Activated CD8-positive, alpha-beta T cell treated with anti-CD3 and anti-CD28 coated beads for 36 hours (primary cell): ENCODE measurements at places on chromosomes 16 and 17.

DNA sequence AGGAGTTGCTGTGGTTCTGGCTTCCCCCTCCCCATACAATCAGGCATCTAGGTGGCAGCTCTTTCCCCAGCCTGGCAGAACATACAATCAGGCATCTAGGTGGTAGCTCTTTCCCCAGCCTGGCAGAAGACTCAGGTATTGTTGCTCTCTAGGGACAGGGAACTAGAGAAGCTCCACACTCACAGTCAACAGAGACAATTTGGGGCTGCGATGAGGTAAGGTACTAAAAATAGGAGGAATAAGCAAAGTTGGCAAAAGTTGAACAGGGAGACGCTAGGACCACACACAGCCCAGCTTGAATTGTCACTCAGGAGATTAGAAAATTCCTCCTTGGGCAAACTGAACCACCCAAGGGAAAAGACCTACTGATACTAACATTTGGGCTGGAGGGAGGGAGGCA, 315.5 kb upstream of the CDH5 start:
- H3K27ac ChIP-seq, result no peak overlapping the region
- H3K4me3 ChIP-seq, result no peak overlapping the region
- no peaks in the 10 kb centered on the region for H3K36me3 ChIP-seq
- H3K4me1 ChIP-seq, result no peaks in the 10 kb centered on the region
- DNase-seq, result no peak

DNA sequence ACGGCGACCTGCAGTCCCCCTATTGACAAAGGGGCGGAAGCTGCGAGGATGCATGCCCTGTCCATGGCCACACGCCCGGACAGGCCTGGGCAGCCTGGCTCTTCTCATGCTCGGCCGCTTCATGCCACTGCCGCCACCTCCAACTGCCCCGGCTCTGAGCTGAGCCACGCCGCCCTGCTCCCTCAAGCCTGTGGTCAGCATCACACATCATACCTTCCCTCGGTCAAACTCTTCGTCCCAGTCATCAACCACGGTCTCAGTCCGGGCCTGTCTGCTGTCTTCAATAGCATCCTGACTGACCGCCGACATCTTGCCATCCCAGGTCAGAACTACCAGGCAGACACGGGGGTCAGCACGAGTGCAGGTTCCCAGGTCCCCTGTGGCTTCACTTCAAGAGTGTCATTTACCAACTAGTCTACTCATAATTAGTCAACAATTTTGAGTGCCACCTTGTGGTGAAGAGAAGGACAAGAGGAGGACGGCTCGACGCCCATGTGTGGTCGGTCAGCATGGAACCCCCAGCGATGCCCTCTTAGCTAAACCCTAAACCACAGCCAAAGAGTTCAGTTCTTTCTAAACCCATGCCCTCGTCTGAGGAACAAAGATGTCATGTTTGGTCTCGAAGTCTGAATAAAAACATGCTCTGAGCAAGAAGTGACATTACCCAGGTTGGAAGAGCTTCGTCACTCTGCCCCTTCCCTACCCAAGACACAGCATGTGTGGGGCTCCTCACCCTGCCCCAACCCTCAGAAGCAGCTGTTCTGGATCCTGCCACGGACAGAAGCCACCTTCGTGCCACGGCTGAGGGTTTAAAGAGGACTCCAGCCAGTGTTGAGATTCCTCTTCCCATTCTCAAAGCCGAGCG, 16.9 kb upstream of the CYTH1 start:
- peaks cover 78% of the 10 kb centered on the region for H3K36me3 ChIP-seq
- H3K27me3 ChIP-seq, result no peaks in the 10 kb centered on the region
- H3K27ac ChIP-seq, result peak overlapping the region; percentile 80

DNA sequence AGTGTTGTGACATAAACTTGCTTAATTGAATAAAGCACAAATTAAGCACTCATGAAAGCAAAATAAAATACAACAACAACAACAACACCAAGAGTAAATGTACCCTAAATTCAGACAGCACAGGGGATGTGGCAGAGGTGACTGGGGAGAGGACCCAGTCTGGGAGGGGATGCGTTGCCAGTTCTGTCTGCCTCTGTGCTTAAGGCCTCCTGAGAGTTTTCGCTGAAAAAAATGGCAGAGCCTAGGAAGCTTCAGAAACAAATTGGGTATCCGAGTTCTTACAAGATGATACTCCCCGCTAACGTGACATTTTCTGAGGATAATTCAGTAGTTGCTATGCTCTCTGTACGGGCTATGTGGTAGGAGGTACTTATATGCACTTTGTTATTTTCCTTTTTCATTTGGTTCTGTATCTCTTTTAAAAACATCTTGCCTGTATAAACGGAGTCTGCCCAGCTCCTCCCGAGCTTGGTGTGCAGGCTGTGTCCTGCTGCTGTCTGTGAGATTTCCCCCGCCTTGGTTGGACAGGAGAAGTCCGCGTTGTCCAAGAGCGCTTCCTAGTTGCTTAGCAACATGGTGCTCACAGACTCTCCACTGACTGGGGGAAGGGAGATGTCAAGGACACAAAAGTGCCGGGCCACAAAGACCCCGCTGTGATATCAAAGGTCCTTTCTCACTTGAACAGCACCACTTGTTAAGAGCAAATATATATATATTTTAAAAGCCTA, 134.2 kb upstream of the CPHXL start:
- H3K4me3 ChIP-seq, result no peak overlapping the region
- DNase-seq, result no peak
- H3K27ac ChIP-seq, result no peak overlapping the region
- H3K27me3 ChIP-seq, result peaks cover 1% of the 10 kb centered on the region

GRCh38 chr17:4256952-4257351, 6.8 kb downstream of the ANKFY1 start:
- peaks cover 47% of the 10 kb centered on the region for H3K4me1 ChIP-seq
- DNase-seq, result no peak
- H3K27me3 ChIP-seq, result no peaks in the 10 kb centered on the region
- peaks cover 49% of the 10 kb centered on the region for H3K36me3 ChIP-seq
- no peak overlapping the region for H3K4me3 ChIP-seq

DNA sequence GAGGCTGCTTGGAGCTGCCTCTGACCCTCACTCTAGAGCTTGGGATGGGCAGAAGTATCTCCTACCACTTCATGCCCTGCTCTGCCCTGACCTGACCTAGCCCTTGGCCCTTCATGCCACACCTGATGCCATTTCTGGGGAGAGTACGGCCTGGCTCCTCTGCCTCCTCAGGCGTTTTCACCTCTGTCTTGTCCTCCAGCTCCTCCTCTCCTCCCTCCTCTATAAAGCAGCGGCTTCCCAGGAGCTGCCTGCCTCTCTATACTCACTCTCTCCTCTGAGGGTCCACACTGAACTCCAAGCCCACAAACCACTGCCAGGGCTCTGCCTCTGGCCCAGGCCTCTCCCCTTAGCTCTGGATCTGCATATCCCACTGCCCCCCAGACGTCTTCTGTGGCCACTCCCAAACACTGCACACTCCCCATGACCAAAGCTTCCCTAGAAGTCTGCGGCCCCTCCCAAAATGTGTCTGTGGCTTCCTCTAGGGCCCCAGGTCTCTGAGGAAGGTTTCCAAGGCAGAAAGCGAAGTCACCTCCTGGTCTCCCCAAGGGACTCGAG, 52.6 kb downstream of the PITPNM3 start:
- no peaks in the 10 kb centered on the region for H3K36me3 ChIP-seq
- no peaks in the 10 kb centered on the region for H3K4me1 ChIP-seq
- H3K4me3 ChIP-seq, result no peak overlapping the region
- H3K27me3 ChIP-seq, result no peaks in the 10 kb centered on the region
- no peak for DNase-seq
- no peak overlapping the region for H3K27ac ChIP-seq

DNA sequence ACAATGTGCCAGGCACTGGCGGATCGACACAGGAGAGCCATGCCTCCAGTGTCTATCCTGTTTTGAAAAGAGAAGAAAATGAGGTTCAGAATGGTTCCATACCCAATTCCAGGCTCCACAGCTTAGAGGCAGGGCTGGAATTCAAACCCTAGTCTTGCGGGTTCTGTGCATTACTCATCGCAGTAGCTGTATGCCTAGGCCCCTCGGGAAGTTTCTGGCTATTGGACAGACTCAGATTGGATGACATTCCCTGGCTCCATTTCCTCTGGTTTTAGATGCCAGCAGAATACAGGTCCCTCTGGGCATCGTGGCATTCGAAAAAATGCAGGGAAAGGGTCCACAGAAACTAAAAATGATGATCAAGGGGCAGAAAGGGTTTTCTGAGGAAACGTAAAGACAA, 184.7 kb downstream of the COPRS start:
- peaks cover 14% of the 10 kb centered on the region for H3K27me3 ChIP-seq
- no peak for DNase-seq
- no peak overlapping the region for H3K27ac ChIP-seq
- no peaks in the 10 kb centered on the region for H3K36me3 ChIP-seq
- no peak overlapping the region for H3K4me3 ChIP-seq

GRCh38 chr17:10197362-10197720, 1.1 kb downstream of the GAS7 start:
- no peak overlapping the region for H3K4me3 ChIP-seq
- no peak overlapping the region for H3K27ac ChIP-seq
- H3K36me3 ChIP-seq, result peaks cover 10% of the 10 kb centered on the region
- H3K4me1 ChIP-seq, result peaks cover 6% of the 10 kb centered on the region
- no peak for DNase-seq

DNA sequence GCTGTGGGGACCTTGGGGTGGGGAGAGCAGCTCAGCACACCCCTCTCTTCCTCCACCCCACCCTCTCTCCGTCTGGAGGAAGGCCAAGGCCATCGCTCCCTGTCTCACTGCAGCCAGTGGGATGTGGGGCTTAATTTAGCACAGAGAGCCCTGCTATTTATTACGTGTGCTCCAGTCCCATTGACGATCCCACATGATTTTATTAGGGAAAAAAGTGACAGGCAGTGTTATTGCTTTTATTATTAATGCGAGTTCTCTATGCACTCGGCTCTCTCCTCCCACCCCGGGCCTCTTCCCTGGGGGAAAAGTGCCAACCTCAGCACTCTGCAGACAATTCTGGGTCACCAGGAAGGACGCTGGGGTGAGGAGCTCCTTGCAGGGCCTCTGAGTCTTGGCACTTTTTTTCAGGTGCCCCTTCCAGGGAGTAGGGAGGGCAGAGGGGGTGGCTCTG, 57.3 kb downstream of the MGAT5B start:
- no peaks in the 10 kb centered on the region for H3K27me3 ChIP-seq
- no peaks in the 10 kb centered on the region for H3K36me3 ChIP-seq
- no peak overlapping the region for H3K27ac ChIP-seq
- H3K4me3 ChIP-seq, result no peak overlapping the region

- no peak overlapping the region for H3K27ac ChIP-seq
- no peak for DNase-seq
- H3K36me3 ChIP-seq, result no peaks in the 10 kb centered on the region
- H3K4me1 ChIP-seq, result no peaks in the 10 kb centered on the region
- no peaks in the 10 kb centered on the region for H3K27me3 ChIP-seq
Observed at GRCh38 chr16:25575363-25575762, 116.4 kb upstream of the HS3ST4 start.

DNA sequence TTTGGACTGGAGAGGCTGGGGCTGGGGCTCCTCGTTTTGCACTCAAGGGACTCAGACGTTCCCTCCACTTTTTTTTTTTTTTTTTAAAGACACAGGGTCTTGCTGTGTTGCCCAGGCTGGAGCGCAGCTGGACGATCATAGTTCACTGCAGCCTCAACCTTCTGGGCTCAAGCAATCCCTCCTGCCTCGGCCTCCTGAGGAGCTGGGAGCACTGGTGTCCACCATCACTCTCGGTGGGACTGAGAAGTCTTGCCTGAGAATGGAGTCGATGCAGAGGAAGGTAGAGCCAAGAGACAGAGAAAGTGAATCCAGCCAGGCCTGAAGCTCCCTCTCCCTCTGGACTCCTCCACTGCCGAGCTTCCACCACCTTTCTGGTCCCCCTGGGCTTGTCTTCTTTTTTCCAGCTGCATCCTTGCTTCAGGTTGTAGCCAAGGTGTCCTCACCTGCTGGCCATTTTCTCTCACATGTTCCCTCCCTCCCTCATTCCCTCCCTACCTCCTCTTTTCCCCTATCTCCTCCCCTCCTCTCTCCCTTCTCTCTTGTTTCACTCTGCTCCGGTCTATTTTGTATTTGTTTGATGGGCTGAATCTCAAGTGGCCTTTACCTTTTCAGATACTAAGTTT, 233.8 kb downstream of the SNX29 start:
- H3K4me3 ChIP-seq, result no peak overlapping the region
- no peak for DNase-seq
- no peak overlapping the region for H3K27ac ChIP-seq
- H3K4me1 ChIP-seq, result no peaks in the 10 kb centered on the region

- no peak overlapping the region for H3K27ac ChIP-seq
- no peaks in the 10 kb centered on the region for H3K27me3 ChIP-seq
- H3K36me3 ChIP-seq, result no peaks in the 10 kb centered on the region
- no peaks in the 10 kb centered on the region for H3K4me1 ChIP-seq
Observed at GRCh38 chr16:51562891-51563290, 411.8 kb upstream of the SALL1 start.

DNA sequence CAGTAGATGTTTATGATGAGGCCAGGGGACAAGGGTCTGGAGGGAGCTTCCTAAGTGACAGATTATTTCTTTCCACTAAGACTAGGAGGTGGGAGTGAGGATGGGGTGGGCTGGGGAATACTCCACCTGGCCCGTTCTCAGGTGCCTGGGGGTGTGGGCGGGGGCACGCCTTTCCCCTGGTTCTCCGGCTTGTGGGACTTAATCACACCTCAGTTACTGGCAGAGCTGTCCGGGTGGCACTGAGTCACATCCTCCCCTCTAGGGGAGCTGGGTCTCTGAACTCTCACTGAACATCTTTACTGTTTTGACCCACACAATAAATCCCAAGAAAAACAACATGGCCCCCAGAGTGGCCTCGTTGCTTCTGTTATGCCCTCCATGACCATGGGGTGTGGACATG, 332.8 kb downstream of the MAF start:
- peaks cover 58% of the 10 kb centered on the region for H3K4me1 ChIP-seq
- no peak overlapping the region for H3K4me3 ChIP-seq
- peak overlapping the region; percentile 72 for H3K27ac ChIP-seq

GRCh38 chr16:55907661-55908060, 32.5 kb upstream of the CES5A start:
- H3K36me3 ChIP-seq, result no peaks in the 10 kb centered on the region
- no peaks in the 10 kb centered on the region for H3K4me1 ChIP-seq
- H3K27ac ChIP-seq, result no peak overlapping the region

- no peak for DNase-seq
- no peaks in the 10 kb centered on the region for H3K4me1 ChIP-seq
- H3K27me3 ChIP-seq, result no peaks in the 10 kb centered on the region
- no peak overlapping the region for H3K27ac ChIP-seq
Observed at GRCh38 chr16:12362482-12363458, 386.2 kb downstream of the SNX29 start.

- no peak overlapping the region for H3K27ac ChIP-seq
- H3K4me3 ChIP-seq, result peak overlapping the region; percentile 82
- H3K36me3 ChIP-seq, result no peaks in the 10 kb centered on the region
- peaks cover 19% of the 10 kb centered on the region for H3K27me3 ChIP-seq
- DNase-seq, result peak; percentile 63
Observed at GRCh38 chr17:56593086-56593645, 333 bp upstream of the NOG start.

- peak overlapping the region; percentile 14 for H3K4me3 ChIP-seq
- no peaks in the 10 kb centered on the region for H3K27me3 ChIP-seq
- H3K27ac ChIP-seq, result peak overlapping the region; percentile 83
- peaks cover 25% of the 10 kb centered on the region for H3K4me1 ChIP-seq
Observed at GRCh38 chr17:83193336-83194185, 114.2 kb downstream of the METRNL start.
